ENCODE measurements at places on chromosomes 16 and 17. TPM values are rescaled to one million over a fixed set of nuclear protein-coding genes. Genes with fewer than 3 reads are reported as not detected.

DNA sequence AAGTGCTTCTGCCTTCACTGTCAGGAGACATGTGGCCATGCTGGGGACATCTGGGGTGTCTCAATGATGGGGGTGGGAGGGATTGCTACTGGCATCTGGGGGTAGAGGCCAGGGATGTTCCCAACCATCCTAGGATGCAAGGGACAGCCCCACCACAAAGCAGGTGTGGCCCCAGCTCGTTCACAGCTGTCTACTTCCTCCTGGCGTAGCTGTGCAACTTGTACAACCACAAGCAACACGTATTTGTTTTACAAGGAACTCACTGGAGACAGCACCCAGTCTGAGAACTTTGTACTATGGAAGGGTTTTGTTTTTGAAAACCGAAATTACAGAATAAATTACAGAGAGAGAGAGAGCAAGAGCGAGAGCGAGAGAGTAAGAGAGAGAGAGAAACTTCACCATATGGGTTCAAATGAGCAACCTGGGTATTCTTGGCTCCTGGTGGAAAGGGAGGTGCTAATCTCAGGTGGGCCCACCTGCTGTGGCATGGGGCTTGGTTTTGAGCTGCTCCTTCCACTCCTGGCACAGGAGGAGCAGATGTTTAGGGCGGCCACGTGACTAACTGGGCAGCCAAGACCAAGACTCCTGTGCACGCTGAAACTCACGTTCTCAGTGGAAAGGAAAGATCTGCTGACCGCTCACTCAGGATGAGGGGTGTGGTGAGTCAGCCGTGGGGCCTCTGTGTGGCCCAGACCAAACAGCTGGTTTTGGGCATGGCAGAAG is 17.5 kb upstream of the TNFRSF13B start:
- ATAC-seq: no peak

- ATAC-seq: no peak
Observed at GRCh38 chr16:69929480-69929879, 21.7 kb upstream of the CLEC18A start.

DNA sequence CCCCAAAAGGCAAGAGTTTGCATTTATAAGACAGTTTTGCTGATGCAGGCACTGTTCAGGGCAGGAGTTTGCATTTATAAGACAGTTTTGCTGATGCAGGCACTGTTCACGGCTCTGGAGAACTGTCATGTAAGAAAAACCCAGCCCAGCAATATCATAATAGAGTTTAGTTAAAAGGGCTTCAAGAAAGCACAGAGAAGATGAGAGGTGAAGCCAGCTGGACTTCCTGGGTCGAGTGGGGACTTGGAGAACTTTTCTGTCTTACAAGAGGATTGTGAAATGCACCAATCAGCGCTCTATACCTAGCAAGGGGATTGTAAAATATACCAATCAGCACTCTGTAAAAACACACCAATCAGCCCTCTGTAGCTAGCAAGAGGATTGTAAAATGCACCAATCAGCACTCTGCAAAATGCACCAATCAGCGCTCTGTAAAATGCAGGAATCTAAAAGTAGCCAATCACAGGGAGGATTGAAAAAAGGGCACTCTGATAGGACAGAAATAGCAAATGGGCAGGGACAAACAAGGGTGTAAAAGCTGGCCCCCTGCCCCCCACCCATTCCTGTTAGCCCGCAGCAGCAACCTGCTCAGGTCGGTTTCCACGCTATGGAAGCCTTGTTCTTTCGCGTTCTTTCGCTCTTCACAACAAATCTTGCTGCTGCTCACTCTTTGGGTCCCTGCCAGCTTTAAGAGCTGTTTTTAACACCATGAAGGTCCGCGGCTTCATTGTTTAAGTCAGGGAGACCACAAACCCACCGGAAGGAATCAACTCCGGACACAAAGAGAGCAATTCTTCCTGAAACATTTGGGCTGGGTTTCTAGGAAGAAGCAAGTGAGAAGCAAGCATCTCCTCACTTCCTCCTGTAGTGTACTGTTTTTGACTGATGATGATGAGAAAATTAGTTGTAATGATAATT is 1.8 kb upstream of the CBX1 start:
- ATAC-seq: no peak

DNA sequence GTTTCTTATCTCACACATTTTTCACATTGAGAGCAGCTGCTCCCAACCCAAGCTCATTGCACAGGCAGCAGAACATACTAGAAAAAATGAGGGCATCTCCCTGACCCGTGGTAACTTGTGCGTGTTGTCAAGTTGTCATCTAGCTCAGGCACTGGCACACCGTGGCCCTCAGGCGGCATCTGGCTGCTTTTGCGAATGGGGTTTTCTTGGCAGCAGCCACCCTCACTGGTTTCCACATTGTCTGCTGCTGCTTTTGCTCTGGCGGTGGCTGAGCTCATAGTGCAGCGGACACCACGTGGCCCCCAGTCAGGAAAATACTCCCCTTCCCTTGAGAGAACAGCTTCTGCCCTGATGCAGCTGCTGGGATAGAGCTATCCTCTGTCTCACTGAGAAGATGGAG is 9.4 kb upstream of the TEDC2 start:
- no peak for ATAC-seq

GRCh38 chr17:55090079-55090492 is 121.5 kb downstream of the STXBP4 start:
- no peak for ATAC-seq

- no peak for ATAC-seq
Observed at GRCh38 chr17:46020023-46020761, 21.1 kb downstream of the STH start.

DNA sequence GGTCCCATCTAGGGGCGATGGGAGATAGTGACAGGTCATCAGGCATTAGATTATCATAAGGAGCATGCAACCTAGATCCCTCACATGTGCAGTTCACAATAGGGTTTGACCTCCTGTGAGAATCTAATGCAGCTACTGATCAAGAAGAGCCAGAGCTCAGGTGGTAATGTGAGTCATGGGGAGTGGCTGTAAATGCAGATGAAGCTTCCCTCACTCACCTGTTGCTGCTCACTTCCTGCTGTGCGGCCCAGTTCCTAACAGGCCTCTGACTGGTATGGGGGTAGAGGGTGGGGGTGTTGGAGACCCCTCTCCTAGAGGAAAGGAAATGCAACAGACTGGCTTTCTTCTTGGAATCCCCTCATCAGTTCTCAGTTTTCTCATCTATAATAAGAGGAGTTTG is 131.4 kb downstream of the CA10 start:
- no peak for ATAC-seq

DNA sequence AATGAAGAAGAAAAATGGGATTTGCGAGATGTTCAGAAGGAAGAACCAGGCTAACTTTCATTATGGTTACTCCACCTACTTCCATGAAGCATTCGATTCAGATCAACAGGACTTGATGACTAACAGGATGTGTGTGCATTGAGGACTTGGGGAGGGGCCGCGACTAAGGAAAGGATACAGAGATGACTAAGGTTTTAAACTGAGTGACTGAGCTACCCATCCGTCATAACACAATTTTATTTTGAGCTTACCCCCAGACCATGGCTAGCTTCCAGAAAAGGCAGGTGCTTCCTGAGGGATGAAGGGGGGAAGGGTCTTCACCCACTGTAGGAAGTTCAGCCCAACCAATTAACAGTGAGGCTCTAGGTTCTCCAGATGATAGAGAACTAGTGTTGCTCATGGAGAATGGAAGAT is 2.5 kb upstream of the CDYL2 start:
- no peak for ATAC-seq

DNA sequence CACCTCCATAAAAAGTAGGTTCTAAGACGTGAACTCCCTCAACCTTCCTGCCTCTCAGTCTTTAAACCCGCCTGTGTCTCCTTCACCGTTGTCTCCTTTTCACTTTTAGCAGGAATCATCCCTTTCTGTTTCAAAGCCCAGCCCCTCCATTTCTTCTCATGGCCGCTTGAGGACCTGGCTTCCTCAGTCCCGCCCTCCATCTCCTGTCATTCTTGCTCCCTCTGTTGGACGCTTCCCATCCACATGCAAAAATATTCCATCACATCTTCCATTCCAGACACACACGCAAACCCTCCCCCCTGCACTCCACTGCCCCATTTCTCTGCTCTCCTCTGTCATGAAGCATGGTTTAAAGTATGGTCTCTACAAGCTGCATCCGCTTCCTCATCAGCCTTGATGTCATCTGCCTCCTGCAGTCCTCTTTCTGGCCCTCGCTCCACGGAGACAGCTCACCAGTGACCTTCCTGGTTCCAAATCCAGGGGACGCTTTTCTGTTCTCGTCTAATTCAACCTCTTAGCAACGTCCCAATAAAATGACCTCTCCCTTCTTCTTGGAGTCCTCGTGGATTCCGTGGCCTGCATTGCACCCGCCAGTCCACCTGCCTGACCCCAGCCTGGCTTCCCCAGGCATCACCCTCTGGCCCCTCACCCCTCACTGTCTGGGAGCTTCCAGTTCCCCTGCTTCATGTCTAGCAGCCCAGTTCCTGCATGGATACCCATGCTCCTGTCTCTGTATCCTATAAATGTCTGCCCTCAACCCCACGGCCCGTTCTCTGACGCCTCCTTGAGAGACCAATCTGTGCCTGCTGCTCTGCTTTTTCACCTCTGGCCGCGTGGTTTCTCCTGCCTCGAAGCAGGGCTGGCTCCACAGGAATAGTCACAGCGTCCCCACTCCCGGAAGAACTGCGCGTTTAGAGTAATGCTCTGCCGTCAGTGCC is 26.2 kb downstream of the ANKRD40 start:
- ATAC-seq: peak; percentile 58

DNA sequence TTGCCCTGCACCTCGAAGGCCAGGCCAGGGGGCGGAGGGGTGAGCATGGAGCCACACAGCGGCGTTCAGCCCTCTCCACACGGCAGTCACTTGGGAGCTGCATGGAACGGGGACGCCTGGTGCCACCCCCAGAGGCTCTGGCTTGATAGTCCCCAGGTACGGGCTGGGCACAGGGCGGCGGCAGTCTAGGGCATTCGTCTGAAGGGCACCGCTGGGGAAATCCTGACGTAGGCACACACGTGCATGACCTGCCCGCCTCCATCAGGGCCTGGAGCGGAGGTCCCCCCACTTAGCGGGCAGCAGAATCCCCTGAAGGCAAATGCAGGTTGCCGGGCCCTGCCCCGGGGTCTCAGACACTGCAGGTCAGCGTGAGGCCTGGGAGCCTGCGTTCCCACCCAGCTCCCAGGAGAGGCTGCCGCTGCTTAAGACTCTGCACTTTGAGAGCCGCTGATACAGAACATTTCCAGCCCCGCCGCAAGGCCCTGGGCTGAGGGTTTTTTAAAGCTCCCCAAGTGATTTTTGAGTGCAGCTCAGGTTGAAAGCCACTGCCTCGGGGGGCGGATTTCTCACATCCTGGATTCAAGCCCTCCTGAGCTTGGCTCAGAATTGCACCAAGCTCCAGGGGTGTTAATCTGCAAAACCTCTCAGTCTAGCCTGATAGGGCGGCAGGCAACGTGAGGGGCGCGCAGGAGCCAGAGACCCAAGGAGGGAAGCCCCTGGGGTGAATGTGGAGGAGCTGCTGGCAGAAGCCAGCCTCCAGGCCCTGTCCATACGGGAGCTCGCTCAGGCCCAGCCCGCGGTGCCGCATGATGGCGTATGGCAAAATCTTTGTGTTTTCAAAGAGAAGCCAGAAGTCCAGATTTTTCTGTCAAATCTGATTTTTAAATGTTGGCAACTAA is 182.3 kb upstream of the GSE1 start:
- ATAC-seq: no peak

DNA sequence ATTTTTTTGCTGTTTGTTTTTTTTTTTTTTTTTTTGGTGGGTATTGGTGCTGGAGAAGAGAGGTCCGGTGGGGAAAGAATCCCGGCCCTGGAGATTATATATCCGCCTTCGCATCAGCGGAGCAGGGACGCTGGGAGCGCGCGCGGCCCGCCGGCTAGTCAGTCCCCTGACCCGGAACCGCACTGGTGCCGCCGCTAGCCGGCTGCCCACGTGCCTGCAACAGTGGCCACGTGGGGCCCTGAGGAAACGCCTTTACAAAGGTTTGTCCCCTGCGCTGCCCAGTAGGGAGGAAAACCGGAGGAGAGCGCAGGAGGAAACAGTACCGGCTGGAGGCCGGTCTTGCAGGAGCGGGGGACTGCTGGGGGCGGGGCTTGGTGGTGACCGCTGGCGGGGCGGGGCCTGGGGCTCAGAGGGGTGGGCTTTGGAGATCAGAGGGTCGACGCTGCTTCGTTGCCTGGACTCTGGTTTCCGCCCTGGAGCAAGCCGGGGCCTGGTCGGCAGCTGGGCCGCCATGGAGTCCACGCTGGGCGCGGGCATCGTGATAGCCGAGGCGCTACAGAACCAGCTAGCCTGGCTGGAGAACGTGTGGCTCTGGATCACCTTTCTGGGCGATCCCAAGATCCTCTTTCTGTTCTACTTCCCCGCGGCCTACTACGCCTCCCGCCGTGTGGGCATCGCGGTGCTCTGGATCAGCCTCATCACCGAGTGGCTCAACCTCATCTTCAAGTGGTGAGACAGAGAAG is at the start of gene G6PC3:
Gene G6PC3, plus strand, starts transcription at position 281 of the 743 bp plus-strand sequence. Its CDS starts 231 bp downstream, at position 512.
- ATAC-seq: peak; percentile 93

DNA sequence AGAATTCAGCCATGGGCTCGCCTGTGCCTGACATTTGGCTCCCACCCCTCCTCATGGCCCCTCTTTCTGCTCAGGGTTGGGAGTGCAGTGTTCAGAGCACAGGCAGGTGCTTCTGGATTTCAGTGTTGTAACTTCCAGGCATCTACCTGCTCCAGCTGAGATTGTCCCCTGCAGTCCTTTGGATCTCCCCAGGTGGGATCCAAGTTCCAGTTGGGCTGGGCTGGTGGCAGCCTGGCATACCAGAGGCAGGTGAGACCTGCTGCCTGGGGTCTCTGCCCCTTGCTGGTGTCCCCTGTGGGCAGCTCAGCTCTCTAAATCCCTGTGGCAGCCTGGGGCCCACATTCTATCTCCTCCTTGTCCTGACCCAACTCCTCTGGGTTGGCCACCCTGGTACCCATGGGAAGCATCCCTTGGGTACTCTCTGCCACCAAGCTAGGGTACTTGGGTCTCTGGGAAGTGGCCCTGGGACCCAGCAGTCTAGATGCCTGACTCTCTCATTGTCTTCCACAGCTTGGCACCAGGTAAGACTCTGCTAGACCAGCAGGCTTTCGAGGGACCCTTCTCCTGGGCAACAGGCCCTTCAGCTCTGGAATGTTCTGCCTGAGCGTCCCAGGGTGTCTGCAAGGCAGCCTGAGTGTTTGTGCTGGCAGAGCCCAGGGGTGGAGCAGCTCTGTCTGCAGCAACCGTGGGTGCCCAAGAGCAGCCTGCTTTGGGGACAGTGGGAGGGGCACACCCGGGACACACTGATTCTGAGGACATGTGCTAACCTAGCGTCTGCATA is 42.5 kb downstream of the DNAH17 start:
- ATAC-seq: peak; percentile 16

- ATAC-seq: no peak
Observed at GRCh38 chr17:33225509-33225908, 67.6 kb downstream of the ASIC2 start.

GRCh38 chr16:81568749-81569087 is 124.1 kb downstream of the CMIP start:
- ATAC-seq: no peak

GRCh38 chr17:1810450-1811103 is 19.1 kb downstream of the SMYD4 start:
- no peak for ATAC-seq

The PLK1 gene
- total RNA-seq: 0.94 TPM

The KRT25 gene
- not detected for total RNA-seq

The SOCS1 gene
- 7.3 TPM for total RNA-seq

The PITPNC1 gene
- 18.1 TPM for total RNA-seq

The ARHGDIG gene
- total RNA-seq: 1.3 TPM

The TP53TG3F gene
- total RNA-seq: not detected

The OR4D1 gene
- not detected for total RNA-seq

The PNMT gene
- 7.5 TPM for total RNA-seq

The KCNH4 gene
- total RNA-seq: 0.16 TPM
